ENCODE measurements at places on chromosomes 11 and 22.

DNA sequence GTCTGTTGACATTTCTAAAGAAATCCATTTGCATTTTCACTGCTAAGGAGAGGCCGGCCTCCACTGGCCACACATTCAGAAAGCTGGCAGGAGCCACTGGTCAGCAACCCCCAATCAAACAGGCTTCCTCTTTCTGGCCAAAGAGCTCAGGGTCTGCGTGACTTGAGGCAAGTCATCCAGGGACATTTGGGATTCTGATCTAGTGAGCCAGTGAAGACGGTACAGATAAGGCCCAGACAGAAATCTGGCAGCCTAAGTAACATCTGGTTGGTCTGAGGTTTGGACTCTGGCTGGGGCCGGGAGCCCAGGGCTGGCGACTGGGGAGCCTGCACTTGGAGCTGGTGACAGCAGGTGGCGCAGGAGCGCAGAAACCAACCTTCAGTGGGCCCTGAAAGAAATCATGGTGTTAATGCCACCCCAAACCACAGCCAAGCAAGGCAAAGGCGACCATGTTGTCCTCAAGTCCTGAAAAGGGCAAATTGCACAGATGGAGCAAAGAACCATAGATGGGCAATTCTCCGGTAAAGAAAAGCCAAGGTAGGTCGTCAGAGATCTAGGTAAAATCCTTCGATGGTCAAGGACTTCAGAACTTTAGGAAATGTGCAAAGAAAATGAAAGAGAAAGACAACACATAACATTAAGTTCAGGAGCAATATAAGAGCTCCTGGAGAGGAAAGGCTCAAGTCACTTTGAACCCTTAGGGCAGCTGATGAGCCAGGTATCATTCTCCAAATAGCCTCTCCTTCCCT is 99.4 kb upstream of the BLID start:
- peak; percentile 99 for DNase-seq

DNA sequence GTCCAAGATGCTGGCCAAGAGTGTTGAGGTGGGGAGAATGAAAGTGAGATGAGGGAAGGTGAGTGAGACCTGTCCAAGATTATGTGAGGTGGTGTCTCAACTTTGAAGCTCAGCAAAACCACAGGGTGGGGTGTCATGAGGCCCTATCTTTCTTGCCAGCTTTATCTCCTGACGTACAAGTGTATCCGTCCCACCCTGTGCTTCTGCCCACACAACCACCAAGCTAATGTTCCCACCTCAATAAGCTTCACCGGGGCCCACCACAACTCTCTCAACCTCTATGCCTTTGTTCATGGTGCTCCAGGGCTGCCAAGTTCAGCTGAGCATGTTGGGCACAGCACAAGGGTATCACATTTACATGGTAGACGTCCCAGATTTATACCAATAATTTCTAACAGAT is 7.1 kb upstream of the TPST2 start:
- no peak for DNase-seq

DNA sequence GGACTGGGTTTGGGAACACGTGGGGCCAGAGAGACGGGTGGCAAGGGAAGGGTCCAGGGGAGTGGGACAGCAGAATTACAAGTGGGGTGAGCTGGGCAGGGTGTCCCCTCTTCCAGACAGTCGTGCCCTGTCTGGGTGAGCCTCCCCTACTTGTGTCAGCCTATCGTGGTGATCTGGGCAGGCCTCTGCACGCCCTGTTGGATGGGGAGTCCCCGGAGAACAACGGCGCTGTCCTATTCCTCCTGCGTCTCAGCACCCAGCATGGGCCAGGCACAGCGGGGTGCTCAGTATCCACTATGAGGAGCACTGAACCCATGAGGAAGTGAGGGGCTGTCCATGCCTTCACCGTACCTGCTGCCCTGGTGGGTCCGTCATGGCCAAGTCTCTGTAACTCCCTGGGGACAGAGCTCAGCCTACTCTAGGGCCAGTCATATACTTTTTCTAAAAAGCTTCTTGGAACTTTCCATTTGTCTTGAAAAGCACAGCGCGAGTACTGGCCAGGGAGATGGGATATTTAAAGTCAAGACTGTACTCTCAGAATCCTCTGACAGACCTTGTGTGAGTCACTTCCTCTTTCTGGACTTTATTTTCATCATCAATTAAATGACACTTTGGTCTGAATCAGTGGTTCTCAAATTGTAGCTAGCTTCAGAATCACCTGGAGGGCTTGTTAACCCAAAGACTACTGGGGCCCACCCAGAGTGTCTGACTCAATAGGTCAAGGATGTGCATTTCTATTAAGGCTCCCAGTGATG is 81.7 kb upstream of the NECTIN1 start:
- DNase-seq, result no peak

- DNase-seq, result no peak
These were observed 8.9 kb downstream of the ZNRF3 start for GRCh38 chr22:28892175-28892731.

DNA sequence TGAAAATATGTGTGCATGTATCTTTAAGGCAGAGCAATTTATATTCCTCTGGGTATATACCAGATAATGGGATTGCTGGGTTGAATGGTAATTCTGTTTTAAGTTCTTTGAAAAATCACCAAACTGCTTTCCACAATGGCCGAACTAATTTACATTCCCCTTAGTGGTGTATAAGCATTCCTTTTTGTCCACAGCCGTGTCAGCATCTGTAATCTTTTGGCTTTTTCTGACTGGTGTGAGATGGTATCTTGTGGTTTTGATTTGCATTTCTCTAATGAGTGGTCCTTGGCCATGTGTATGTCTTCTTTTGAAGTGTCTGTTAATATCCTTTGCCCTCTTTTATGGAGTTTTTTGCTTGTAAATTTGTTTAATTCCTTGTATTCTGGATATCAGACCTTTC is 24.3 kb downstream of the CCDC15 start:
- no peak for DNase-seq

DNA sequence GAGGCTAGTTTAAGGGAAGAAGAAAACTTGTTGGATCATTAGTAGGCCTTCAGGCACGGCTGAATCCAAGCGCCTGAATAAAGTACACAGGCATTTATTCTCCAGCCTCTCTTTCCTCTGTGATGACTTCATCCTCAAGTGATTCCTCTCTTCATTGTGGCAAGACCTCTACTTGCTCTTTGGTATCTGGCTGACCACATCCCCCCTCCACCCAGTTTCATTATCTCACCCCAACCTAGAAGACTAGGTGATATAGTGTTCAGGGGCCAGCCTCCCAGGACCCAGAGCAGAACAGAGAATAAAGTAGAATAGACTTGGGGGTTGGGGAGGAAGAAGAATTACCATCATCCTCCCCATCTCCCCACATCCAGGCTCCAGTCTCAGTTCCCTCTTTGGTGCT is 189.3 kb downstream of the MIAT start:
- DNase-seq, result no peak

DNA sequence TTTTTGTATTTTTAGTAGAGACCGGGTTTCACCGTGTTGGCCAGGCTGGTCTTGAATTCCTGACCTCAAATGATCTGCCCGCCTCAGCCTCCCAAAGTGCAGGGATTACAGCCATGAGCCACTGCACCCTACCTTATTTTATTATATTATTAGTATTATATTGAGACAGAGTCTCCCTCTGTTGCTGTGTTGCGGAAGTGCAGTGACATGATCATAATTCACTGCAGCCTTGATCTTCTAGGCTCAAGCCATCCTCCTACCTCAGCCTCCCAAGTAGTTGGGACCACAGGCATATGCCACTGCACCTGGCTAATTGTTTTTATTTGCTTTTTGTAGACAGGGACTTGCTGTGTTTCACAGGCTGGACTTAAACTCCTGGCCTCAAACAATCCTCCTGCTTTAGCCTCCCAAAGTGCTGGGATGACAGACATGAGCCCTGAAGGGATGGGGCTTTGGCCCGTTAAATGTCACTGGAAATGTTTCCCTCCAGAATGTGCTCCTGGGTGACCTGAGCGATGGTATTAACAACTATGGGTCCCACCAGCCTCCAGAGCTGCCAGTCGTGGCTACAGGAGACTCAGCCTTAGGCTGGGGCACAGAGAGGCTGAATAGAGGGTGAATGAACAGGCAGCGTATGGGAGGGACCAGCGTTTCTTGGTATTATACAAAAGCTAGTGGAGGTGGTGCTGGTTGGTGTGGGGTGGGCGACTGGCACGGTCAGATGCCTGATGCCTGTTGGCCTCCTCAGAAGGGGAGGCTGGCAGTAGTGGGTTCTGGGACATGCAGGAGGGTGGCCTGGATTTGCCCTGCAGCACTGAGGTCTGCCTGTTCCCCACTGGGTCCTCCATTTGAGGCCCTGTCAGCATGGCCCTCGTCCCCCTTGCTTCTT is 7.3 kb downstream of the TANGO2 start:
- DNase-seq, result no peak

GRCh38 chr11:120501976-120502755 is 9.4 kb upstream of the GRIK4 start:
- DNase-seq, result no peak

- DNase-seq, result no peak
These were observed 15.9 kb downstream of the GALNT18 start for GRCh38 chr11:11605821-11606450.

DNA sequence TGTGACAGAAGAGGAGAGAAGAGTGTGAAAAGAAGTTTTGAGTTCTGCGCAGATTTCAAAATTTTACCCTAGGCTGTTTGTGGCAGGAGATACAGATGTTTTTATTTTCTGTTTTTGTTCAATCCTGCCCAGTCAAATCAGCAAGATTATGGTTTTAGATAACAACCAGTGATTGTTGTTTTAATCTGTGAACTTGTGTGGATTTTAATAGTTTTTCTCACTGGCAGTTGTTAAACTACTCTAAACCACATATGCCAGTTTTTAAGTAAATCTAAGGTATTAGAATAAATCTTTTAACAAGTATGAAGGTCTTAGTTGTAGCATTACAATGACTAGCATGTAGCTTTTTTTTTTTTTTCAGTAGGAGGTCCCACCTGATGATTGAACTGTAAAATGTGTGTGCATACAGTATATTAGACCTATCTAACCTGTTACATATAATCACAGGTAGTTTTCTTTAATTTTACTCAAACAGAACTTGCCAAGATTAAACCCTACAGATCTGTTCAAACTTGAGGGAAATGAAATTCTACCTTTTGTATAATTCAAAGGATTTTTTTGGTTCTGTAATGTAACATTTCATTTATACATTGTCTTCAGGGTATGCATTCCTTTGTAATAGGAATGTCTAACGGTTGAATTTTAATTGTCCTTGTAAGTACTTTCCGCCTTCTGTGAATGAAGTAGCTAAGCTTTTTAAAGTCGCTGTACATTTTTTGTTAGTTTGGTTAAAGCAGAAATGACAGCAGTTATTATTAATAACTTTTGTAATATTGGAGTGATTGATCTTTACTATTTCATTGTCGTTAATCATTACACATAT is 13.3 kb downstream of the ATXN10 start:
- no peak for DNase-seq

Data from AG09309 (cell line).